ENCODE measurements at places on chromosomes 7 and 10.

DNA sequence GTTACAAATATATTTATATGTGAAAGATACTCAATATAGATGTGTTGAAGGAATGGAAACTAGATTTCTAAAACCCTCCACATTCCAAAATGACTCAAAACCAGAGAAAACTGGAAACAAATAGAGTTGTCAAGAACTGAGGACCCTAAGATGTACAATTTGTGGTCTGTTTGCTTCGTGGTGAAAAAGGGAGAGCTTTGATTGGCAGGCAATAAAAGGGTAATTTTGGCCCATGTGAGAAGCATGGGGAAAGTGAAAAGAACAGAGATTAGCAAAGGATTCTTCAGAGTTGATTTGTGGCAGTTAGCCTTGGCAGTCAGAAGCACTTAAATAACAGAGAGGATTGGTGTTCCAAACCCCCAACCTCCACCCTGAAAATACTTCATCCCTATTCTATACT lies 37.1 kb upstream of the DKK1 start:
- no peak for DNase-seq

- no peak for DNase-seq
Measured at GRCh38 chr7:16754856-16755317, 1.3 kb downstream of the TSPAN13 start.

GRCh38 chr10:59864141-59864962 lies 42.0 kb downstream of the CCDC6 start:
- DNase-seq, result no peak

- DNase-seq, result no peak
Measured at GRCh38 chr7:16129431-16130110, 291.8 kb downstream of the CRPPA start.

Data from activated T-cell treated with anti-CD3 and anti-CD28 coated beads, Interleukin-2, amount 50 U/mL, for 48 hours (primary cell).